ENCODE measurements at places on chromosomes 11 and 22.

DNA sequence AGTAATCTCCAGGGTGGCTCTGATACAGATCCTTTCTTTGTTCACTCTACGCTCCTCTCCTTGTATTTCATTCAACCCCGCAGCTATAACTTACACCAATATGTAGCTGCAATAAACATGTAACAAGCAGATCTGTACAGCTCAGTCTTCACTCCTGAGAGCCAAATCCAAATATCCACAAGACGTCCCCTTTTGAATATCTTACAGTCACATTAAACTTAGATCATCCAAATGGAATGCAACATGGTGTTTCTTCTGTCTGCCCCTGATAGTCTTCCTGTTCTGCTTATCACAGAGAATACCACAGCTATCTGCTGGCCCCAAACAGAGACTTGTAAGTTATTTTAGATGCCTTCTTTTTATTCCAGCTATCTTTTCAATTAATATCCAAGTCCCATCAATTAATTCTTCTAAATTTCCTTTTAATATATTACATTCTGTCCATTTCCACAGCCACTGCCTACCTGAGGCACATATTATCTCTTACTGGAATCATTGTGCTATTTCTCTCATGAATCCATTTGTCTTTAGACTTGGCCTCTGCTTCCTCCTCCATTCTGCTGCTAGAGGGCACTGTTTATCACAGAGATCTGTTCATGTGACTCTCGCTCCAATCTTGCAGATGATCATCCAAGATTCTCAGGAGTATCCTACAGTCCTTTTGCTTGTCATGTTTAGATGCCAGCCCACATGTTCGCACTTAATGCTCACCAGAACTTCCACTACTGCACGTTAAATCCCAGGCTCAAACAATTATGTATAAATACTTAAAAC lies 908.6 kb downstream of the NTM start:
- peak; percentile 67 for DNase-seq

- peak; percentile 79 for DNase-seq
Observed at GRCh38 chr11:77361184-77361583, 59.7 kb upstream of the GDPD4 start.

DNA sequence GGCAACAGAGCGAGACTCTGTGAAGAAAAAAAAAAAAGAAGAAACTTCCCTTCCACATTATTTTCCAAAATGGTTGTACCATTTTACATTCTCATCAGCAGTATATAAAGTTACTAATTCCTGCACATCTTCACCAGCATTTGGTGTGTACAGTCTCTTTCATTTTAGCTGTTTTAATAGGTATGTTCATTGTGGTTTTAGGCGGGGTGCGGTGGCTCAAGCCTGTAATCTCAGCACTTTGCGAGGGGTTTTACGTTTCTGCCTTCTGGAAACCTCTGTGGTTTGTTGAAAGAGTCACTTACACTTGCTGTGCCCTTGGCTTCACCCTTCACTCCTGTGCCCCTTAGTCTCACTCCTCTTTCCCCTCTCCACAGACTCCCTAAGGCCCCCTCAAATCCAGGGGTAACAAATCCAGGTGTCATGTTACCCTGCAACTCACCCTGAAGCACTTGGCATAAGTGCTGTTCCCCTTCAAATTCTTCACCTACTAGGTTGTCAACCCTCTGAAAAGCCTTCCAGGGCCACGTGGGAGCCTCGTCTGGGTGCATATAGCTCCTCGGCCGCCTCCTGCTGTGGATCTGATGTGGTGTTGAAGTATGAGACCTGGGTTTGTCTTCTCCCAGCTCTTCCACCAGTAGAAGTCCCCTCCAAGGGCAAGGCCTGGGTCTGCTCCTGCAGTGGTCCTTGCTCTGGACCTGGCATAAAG lies 20.8 kb downstream of the TOB2 start:
- no peak for DNase-seq

DNA sequence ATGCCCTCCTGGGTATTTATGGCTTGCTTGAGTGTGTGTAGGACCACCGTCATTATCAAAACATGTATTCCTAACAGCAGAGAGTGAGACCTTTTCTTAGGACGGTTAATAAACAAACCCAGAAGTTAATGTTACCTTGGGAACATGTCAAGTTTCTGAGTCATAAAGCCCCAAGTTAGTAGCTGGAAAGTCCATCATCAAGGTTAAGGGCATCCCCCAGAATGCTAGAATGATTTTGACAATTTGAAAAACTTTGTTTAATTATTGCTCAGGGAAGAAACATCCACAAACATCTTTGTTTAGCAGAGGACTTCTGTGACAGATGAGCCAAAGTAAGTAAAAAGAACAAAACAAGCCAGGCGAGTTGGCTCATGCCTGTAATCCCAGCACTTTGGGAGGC lies 20.0 kb downstream of the CAVIN3 start:
- no peak for DNase-seq

DNA sequence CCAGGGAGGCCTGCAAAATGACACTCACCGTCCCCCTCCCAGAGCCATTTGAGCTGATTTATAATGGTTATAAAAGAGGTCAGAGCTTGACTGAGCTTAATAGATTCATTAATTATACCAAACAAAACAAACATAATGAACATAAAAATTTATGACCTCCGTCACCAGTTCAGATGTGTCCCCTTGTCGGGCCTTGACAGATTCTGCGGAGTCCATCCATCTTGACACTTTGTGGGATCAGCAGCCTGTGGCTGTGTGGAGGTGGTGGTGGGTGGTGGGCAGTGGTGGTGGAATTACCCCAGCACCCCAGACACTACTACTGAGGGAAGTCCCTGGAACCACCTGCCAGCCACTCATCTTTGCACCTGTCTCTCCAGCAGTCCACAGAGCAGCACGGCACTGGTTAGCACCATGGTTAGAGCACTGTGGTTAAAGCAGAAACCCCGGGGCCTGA lies 83.5 kb downstream of the DSCAML1 start:
- DNase-seq = no peak

DNA sequence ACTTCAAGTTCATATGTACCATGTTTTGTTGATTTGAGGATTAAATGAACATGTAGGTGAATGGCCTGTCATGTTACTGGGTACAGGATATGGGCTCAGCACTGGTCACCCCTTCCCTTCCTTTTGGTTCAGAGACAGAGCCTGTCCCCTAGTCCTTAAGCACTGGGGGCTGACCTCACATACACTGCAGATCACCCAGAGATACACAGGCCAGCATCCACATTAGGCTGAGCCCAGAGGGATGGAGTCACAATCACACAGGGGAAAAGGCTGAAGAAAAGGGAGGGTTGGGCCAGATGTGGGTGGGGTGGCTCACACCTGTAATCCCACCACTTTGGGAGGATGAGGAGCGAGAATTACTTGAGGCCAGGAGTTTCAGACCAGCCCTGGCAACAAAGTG lies 62.3 kb downstream of the IGLL5 start:
- DNase-seq = no peak

GRCh38 chr22:48138427-48138826 lies 1376.0 kb downstream of the TBC1D22A start:
- no peak for DNase-seq

- DNase-seq = no peak
Observed at GRCh38 chr11:65981972-65982823, 19.8 kb downstream of the EIF1AD start.

DNA sequence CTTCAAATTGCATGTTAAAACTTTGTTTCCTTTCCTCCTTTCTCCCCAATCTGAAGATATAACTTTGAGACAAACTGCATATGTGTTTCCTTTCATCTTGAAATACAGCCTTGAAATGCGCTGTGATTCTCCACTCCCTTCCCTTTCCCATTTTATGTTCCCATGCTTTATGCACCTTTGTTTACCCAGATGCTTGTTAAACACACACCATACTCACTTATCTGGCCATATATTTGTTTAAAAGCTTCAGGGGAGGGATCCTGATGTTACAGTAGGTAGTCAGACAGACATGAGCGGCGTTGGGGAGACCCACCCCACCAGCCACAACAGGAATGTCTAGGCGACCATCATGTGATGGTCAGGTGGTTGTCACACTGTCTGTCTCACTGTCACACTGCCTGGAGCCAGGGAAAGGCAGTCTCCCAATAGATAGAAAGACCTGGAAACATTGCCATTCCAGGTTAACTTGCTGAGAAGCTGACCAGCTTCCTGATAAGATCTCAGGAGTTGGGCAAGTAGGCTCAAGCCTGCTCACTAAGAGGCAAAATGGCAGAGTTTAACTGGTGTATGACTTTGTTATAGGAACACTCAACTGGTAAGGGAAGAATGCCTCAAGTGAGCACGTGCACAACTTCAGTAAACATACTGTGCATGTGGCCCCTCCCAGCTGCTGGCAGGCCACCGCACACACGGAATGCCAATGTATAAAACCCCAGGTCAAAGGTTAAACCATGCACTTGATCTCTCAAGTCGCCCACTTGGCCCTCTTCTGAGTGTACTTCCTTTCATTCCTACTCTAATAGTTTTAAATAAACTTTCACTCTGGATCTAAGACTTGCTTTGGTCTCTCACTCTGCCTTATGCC lies 23.5 kb upstream of the MSANTD2 start:
- DNase-seq = no peak

DNA sequence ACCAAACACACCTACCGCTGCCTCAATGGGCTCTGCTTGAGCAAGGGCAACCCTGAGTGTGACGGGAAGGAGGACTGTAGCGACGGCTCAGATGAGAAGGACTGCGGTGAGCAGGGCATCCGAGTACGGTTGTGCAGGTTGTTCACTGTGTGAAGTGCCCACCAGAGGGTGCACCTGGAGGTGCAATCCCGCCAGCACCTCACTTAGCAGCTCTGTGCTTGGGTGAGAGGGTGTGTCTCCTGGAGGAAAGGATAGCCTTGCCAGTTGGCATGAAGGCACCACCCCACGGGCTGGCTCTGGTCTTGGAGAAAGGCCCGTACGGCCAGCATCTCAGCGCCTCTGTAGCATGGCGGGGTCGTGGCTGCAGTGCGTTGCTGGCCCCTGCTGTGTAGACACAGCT lies 39.4 kb downstream of the ST14 start:
- DNase-seq = no peak

- peak; percentile 30 for DNase-seq
Observed at GRCh38 chr11:72239849-72240460, 4.0 kb downstream of the PHOX2A start.

DNA sequence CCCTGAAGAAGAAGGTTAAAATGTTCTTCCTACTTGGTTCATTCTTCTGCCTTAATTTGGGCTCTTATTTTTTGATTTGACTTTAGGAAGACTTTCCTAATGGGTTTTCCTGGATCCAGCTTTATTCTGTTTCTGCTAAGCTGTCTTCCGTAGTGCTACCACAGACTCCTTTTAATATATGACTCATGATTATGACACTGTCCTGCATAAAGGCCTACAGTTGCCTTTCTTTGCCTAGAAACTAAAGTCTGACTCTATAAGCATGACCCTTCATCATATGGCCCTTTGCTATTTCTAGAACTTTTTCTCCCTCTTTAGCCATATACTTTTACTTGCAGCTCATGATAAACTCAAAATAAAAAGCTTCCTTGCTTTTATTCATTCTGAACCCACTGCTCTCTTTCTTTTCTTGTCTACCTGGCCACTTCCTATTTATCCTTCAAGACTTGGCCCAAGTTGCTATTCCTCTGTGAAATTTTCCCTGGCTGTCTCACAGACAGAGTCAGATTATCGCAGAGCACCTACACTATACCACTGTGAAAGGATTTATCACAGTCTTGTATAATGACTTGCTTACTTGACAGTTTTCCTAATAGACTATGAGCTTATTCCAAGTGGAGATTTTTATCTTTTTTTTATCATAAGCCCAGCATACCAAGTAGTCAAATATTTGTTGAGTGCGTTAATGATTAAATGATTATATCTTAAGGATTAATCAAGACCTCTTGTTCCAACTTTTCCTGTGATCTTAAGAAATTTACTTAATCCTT lies 24.7 kb downstream of the TBCEL start:
- DNase-seq = no peak

- DNase-seq = no peak
Observed at GRCh38 chr11:15093432-15093831, 20.0 kb downstream of the CALCB start.

- no peak for DNase-seq
Observed at GRCh38 chr11:81071606-81072005, 1630.8 kb upstream of the TENM4 start.

DNA sequence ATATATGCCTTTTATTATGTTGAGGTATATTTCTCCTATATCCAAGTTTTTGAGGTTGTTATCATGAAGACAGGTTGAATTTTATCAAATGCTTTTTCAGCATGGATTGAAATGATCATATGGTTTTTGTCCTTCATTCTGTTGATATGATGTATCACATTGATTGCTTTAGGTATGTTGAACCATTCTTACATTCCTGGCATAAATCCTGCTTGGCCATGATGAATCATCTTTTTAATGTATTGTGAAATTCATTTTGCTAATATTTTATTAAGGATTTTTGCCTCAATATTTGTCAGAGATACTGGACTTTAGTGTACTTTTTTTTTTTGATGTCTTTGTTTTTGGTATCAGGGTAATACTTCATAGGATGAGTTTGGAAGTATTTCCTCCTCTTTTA lies 283.8 kb upstream of the C11orf87 start:
- DNase-seq = peak; percentile 56

- no peak for DNase-seq
Observed at GRCh38 chr11:1854949-1855885, 2.3 kb downstream of the LSP1 start.

DNA sequence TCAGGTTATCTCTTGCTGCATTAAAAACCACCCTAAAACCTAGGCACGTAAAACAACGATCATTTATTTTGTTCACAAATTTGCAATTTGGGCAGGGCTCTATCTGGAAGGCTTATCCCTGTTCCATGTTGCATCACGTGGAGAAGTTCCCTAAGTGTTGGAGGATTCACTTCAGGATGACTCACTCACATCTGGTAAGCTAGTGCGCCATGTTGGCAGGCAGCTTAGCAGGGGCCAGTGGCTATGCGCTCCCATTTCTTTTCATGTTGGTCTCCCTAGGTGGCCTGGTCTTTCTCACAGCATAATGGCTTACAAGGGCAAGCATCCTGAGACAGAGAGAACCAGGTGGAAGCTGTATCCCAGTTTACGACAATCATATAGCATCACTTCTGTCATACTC lies 226.8 kb downstream of the BLID start:
- DNase-seq = no peak

- DNase-seq = peak; percentile 46
Observed at GRCh38 chr11:70328556-70328955, 58.1 kb downstream of the PPFIA1 start.

GRCh38 chr22:29716814-29717545 lies 2.8 kb upstream of the CABP7 start:
- DNase-seq = peak; percentile 75

- DNase-seq = no peak
Observed at GRCh38 chr11:23138761-23139160, 278.5 kb upstream of the CCDC179 start.

Data from fibroblast of skin of scalp (primary cell).